ENCODE measurements at places on chromosomes 16 and 17.

GRCh38 chr17:18866866-18867813 lies 9.2 kb downstream of the PRPSAP2 start:
- no peak for DNase-seq

DNA sequence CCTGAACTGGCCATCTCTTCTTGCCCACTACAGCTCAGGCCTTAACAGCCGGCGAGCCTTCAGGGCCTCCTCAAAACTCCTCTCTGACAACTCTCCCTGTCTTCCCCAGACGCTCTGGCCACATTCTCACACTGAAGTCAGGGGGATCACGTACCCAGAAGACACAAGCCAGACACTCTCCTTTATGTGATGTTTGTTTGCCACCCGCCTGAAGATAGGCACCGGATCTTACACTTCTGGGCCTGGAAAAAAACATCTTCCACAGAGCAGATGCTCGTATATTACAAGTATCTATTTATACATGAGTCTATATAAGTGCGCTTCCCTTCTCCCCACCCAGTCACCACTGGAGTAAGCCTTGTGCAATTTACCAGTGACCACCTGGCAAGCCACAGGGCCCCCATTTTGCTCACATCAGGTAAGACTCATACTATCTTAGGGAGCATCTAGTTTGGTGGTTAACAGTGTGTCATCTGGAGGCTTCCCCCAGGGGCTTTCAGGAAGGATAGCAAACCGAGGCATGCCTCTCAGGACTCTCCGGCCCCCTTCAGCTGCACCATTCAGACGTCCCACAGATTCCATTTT lies 349.4 kb downstream of the SOX9 start:
- no peak for DNase-seq

DNA sequence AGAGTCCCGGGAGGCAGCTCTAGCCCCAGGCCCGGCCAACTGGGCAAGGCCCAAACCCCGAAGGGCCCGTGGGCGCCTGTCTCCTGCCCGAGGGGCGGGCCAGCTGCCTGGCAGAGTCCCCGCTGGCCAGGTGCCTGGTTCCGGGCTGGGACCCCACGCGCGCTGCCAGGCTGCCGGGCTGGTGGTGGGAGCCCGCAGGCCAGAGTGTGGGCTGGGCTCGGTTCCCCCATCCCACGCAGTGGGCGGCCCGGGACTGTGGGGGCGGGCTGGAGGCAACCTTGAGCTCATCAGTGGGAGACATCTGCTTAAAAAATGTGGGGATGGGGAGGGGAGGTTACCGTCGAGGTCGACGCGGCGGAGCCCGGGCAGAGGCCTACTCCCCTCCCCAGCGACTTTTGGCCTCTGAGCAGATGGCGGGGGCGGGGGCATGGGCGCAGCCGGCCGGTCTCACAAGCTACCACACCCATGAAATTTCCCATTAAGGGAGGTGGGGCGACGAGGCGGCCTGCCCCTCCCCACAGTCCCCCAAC lies 176.4 kb upstream of the GSE1 start:
- DNase-seq = no peak

DNA sequence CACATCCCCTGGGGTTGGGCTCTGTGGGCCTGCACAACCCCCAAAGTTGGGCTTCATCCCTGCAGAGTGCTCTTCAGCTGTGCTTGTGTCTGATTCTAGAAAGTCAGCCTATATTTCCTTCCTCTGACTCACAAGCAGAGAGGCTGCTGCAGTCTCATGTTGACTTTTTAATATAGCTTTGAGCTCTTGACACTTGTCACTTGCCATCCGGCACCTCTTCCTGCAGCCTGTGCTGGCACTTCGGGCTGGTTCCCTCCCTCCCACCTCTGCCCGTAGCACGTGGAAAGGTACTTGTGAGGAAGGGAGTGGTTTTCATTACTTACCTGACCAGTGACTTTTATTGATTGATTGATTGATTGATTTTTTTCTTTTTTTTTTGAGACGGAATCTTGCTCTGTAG lies 19.0 kb upstream of the JPT2 start:
- no peak for DNase-seq

GRCh38 chr17:73291260-73291801 lies 20.5 kb downstream of the CDC42EP4 start:
- peak; percentile 83 for DNase-seq

GRCh38 chr16:57361404-57361803 lies 2.8 kb downstream of the CCL22 start:
- DNase-seq = no peak

DNA sequence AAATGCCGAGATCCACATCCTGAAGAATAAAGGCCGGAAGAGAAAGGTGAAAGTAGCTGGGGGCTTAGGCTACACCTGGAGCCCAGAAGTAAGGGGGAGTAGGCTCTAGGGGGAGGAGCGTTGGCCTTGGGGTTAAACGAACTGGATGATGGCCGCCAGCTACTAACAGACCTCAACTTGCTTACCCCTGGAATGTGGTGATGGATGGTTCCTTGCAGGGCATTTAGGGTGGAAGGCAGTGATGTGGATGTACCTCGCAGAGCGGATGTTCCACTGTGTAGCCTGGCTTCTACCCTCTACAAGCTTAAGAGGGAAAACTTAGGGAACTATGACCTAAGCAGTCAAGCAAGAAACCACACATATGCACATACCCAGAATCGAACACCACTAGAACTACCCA lies 2.3 kb upstream of the MAZ start:
- DNase-seq = no peak

GRCh38 chr16:86876499-86876898 lies 298.1 kb downstream of the FOXL1 start:
- DNase-seq = no peak

DNA sequence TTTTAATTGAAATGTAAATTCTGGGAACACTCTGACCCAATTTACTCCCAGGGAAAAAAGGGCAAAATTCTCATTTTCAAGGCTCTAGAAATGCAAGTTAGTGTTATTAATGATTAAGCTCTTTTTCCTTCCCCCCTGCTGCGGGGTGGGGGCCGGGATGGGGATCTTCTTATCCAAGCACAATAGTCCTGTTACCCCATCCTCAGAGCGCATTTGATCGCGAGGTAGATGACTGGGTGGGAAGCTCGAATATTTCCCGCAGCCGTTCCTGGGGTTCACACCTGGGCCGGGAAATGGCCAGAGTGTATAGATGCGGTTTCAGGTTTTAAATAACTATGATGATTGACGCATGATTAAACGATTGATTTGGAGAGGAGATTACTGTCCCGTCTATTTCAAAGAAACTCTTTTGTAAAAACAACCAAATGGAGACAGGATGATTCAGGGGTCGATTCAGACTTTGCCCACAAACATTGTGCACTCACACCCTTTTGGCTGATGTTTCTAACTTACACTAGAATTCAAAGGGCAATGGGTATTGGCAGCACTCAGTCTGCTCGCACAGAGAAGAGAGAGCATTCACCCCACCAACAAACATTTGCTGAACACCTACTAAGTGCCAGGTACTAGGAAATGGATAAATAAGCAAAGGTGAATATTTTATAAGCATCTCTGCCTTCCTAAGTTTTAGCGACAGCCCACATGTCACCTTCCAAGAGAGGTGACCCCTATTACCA lies 55.0 kb downstream of the SALL1 start:
- no peak for DNase-seq

- no peak for DNase-seq
These were observed 5.9 kb downstream of the ALYREF start for GRCh38 chr17:81885454-81885853.

DNA sequence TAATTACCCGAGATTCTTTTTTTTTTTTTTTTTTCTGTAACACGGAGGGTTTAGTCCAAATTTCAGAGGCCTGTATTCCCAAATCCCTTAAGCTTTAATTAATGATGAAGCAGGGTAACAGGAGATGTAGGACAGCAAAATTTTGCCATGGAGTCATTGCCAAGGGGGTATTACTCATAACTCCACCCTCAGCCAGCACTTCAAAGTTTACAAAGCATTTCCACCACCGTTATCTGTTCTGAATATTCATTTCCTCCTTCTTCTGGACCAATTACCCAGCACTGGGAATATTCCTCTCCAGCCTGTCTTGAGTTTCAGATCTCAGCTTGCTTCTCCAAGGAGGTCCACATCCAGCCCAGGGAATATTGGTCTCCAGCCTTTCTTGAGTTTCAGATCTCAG lies 747.5 kb upstream of the EEF2KMT start:
- no peak for DNase-seq

- DNase-seq = no peak
These were observed 83.5 kb downstream of the AMFR start for GRCh38 chr16:56341656-56342399.

- DNase-seq = no peak
These were observed 15.0 kb downstream of the GNA13 start for GRCh38 chr17:65041518-65041917.

- DNase-seq = no peak
These were observed 439.0 kb upstream of the ASIC2 start for GRCh38 chr17:33732116-33732515.

DNA sequence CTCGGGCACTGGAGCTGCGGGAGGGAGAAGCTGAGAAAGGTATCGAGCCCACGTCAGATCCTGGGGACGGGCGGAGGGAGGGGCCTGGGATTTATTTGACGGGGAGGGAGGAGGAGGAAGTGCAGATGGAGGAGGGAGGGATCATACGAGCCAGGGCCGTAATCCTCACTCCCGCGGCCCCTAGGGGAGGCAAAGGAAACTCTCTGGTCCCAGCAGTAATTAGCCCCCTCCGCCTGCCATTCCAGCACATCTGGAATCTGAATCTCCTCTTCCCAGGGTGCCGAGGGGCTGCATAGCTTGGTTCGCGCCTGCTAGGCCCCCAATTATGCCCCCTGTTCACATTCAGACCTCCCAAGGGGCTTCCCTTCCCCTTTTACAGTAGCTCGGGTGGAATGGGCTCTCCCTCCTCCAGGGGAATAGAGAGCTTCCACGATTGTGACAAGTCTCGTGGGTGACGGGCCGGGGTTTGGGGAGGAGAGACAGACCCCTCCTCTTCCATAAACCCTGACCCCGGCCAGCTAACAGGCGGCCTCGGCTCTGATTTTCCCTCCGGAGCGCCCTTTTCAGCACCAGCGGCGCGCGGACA lies at the start of gene SEZ6L2:
TSS of gene SEZ6L2 (minus strand) at position 35 of the 586 bp plus-strand sequence. CDS start 531 bp downstream, outside the sequence.
- peak; percentile 59 for DNase-seq

- no peak for DNase-seq
These were observed 140.6 kb downstream of the VPS53 start for GRCh38 chr17:574061-574460.

DNA sequence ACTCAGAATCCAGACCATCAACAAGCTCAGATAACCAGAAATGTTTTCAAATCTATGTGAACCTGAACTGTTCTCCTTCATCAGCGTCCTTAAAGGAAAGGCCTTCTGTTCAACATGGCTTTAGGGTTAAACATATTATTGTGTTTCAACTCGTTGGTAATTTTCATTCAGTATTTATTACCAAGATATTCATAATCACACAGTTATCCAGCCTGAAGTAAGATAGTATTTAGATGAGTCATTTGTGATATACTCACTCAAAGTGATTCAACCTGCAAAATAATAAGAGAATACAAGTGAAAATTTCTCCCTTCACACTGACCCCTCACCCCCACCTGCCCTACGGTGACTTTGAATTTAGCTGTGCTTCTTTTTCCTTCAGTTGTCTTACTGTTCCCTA lies 3.0 kb downstream of the CYLD start:
- DNase-seq = no peak

- no peak for DNase-seq
These were observed 16.0 kb upstream of the LHX1 start for GRCh38 chr17:36921095-36921851.

- DNase-seq = no peak
These were observed 939.9 kb upstream of the SOX9 start for GRCh38 chr17:71180801-71181385.

GRCh38 chr17:10063730-10064241 lies 134.6 kb downstream of the GAS7 start:
- DNase-seq = no peak
